Suprapubic skin (tissue), 4 donors: ENCODE measurements at places on chromosomes 3 and 15.

DNA sequence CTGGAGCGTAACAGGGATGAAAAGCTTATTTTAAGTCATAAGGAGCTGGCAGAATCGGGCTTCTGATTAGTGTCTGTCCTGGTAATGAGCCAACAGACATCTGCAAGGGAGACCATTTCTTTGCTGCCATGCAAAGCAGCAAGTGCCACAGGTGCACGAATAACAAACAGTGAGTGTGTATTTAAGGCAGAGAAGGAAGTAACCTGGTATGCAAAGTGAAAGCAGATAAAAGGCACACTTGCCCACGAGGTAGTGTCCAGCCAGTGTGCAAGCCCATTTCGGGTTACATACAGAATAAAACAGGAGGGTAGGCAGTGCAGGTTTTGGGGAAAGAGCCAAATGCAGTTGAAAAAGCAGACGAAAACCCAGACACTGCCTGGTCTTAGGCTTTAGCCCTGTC lies 1153.7 kb downstream of the SI start:
- no peak for DNase-seq

DNA sequence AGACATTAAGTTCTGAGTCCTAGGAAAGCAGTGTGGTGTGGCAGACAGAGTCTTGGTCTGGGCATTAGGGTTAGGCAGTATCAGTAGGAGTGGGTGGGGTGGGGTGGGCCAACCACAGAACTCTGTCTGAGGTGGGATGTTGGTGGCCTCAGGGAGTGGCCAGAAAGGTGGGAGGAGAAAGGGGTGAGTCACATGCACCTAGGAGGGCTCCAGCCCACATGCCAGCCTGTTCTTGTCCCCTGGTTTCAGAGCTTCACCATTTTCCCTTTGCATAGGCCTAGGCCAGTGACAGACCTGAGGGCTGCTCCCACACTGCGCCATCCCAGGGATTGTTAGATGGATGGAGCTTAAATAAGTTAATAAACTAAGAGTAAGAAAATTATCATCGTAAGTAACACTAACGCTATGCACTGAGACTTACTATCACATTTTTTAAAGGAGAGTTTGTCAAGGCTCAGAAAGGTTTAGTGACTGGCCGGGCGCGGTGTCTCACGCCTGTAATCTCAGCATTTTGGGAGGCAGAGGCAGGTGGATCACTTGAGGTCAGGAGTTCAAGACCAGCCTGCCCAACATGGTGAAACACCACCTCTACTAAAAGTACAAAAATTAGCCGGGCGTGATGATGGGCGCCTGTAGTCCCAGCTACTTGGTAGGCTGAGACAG lies 33.8 kb downstream of the DNASE1L3 start:
- DNase-seq = no peak

GRCh38 chr3:141388395-141388794 lies 20.1 kb downstream of the ZBTB38 start:
- no peak for DNase-seq

DNA sequence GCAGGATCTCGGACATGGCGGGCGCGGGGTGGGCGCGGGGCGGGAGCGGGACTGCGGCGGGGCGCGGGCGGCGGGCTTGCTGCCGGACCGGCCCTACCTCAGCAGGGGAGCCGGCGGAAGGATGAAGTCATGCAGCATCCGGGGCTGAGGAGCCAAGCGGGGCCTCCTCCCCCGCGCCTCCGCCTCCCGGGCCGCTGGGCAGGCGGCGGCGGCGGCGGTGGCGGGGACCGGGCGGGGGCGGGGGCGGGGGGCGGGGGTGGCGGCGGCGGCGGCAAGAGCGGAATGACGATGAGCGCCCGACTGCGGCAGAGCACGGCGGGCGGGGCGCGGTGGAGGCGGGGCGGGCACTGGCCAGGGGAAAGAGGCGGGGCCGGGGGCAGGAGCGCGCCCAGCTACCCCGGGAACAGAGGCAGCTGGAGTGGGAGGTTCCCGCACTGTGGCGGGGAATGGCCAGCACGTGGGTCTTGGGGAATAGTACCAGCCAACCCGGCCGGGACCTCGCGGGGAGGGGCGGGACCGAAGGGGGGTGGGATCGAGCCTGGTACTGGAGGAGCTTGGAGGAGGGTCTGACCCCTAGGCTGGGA lies at the start of gene CAMK2N2:
Gene CAMK2N2 (minus strand): TSS at position 284 of the 584 bp plus-strand sequence. CDS start 268 bp downstream, at position 16.
- no peak for DNase-seq

DNA sequence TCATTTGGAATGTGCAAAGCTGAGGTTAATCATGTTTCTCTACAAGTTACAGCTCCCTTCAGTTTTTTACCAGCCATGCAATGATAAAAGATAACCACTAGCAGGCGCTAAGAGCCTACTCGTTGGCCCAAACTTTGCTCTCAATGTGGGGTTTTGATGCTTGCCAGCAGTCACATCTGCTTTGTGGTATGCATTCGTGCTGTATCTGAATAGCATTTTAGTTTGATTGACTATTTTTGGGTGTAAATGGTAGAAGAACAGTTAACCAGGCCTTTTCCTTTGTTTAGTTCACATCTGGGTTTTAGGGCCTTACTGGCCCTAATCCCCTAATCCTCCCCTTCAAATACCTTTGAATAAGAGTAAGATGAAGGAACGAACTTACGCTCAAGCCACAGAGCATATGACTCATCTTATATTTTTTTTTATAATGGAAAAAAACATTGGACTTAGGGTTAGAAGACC lies 4.4 kb upstream of the CLDN11 start:
- no peak for DNase-seq

- no peak for DNase-seq
Observed at GRCh38 chr3:41920406-41920965, 41.4 kb downstream of the ULK4 start.

DNA sequence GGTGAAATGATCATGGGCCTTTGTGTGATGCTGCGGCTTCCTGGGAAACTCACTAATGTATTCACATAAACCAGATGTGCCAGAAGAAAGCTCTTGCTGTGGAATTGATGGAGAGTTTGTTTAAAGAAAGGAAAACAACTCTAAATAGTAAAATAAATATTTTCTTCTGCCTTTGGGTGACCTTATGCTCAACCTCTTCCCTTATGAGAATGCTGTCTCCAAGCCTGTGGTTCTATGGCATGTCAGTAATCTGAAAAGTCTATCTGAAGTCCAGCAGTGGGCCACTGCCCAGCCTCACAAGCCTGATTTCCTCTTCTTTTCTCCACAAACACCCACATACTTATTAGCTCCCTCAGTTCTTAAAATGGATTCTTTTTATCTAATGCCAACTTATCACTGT lies 49.9 kb upstream of the PHLDB2 start:
- DNase-seq = no peak

DNA sequence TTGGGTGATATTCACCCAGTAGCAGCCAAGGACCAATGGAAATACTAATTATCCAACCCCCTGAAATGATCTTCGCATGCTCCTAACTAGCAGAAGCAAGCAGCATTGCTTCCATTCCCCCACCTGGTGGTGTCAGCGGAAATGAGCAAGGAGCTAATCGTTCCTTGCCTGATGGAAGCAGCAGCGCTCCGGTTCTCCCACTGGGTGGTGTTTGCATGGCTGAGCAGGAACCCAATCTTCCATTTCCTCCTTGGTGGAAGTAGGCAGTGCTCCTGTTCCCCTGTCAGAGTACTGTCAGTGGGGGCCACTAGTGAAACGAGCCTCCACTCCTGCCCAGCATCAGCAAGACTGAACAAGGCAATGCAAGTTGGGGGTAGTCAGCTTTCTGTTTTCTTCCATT lies 311.5 kb downstream of the CACNA2D3 start:
- DNase-seq = no peak

DNA sequence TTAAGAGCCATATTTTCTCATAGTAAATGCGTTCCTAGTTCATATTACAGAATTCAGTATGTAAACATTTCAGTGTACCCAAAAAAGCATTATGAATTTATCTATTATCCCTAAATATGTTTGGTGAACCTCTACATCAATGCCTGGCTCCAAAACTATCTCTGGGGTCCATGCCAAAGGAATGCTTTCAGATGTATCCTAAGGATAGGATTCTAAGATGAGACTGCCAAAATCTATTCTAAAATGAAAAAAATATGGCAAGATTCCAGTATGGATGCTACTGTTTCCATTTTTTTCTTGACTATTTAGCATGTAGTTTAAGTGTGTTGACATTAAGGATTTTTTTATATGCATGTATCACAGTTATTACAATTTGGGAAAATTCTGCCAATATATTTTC lies 18.8 kb downstream of the EIF5A2 start:
- no peak for DNase-seq

- no peak for DNase-seq
Observed at GRCh38 chr15:32956006-32956405, 238.2 kb downstream of the GREM1 start.

DNA sequence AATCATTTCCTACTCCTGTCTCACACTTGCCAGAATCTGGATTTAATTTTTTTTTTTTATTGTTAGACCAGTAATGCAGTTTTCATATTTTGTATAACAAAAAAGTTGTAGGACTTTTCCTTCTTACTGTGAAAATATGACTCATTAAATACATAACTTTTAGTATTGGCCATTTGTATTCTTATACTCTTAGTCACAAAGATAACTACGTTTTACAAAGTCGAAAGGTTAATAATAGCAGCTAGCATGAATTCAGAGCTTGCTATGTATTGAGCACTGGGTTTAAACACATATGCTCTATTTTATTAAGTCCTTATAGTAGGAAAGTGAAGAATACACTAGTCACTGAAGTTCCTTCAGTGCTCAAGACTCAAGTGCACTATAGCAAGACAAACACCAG lies 43.1 kb downstream of the LRRN1 start:
- no peak for DNase-seq

- DNase-seq = no peak
Observed at GRCh38 chr3:78506061-78506460, 1261.7 kb downstream of the ROBO1 start.

DNA sequence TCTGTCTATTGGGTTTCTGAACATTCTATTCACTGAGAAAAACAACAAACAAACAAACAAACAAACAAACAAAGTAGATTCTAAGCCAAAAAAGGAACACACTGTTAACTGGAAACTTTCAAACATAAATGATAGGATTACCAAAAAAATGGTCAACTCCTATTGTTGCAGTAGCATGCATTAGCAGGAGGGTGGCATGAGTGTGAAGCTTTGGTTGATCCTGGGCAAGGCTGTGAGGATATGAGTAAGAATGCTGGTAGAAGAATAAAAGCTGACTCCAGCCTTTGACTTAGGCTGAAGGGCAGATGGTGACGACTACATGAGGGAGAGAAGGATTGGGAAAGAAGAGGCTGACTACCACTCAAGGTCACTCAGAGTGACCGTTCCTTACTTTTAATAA lies 810.3 kb downstream of the VGLL3 start:
- DNase-seq = no peak

- no peak for DNase-seq
Observed at GRCh38 chr3:28637742-28638141, 289.1 kb upstream of the AZI2 start.

DNA sequence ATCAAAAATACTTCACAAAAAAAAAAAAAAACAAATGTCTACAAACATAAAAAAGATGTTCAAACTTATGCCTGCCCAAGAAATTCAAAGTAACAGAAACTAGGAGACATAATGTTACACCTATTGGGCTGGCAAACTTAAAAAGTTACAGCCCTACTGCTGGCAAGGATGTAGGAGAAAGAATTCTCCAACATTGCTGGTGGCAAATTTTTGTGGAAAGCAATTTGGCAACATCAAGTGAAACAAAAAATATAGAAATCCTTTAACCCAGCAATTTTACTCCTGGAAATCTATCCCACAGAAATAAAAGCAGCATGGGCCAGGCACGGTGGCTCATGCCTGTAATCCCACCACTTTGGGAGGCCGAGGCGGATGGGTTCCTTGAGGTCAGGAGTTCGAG lies 73.2 kb downstream of the STAG1 start:
- DNase-seq = no peak

DNA sequence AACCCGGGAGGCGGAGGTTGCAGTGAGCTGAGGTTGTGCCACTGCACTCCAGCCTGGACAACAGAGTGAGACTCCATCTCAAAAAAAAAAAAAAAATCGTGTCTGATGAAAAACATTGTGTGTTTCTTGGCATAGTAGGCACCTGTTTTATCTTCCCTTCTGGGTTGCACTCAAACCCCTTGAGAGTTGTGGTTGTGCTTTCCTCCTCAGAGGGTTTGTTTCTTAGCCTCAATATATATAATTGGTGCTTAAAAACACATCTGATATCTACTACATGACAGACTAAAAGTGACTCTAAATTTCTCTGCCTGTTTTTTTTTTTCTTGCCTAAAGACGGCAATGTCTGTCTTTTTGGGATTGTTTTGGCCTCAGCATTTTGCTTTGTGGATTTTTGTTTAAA lies 7.6 kb downstream of the NR1D2 start:
- no peak for DNase-seq

DNA sequence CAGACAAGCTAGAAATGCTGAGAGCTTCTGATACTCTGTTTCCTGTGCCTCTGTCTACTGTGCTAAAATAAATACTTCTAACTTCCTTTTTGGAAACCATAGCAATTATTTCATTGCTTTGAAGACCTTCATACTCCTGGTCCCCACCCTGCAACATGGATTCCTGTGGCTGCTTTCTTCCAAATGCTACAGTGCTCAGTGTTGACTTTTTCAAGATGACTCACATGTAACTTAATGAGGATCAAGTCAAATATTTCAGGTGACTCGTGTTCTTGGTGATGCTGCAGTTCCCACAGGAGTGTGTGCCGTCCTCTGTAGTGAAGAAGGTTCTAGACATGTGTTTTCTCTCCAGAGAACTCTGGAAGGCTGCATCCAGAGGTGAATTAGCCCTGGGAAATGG lies 288.6 kb downstream of the CLSTN2 start:
- no peak for DNase-seq

GRCh38 chr15:73682600-73683090 lies 1.5 kb upstream of the CD276 start:
- no peak for DNase-seq

GRCh38 chr15:79310612-79310984 lies 314 bp upstream of the TMED3 start:
- DNase-seq = no peak

DNA sequence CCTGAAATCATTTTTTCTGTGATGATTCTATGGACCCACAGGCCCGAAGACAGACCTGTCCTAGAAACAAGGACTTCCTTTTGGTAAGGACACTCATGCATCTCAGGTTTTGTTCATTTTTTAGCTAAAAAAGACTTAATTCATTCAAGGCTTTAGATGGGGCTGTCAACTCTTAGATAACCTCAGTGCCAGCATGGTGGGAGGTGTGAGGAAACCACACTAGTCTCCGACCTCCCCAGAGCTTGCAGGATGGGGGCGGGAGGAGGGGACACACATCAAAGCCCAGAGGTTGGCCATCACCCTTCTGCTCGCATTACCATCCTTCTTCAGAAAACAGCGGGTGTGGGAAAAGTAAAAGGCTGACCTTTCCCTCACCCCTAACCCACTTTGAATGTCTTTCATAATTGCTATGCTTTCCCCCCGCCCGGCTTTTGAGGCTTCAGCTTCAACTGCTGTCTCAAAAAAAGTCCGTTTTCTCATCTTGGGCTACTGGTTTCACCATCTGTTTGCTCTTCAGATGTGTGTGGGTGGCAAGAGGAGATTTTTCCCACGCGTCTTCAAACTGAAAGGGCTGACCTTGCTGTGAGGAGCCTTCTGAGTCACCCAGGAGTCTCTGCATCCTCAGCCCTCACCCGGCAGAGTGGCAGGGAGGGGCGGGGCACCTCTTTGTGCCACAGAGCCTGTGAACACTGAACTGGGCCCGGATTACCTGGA lies 27.6 kb upstream of the CXCR6 start:
- peak; percentile 59 for DNase-seq

GRCh38 chr3:58027704-58028317 lies 19.6 kb downstream of the FLNB start:
- DNase-seq = no peak
